ENCODE measurements at places on chromosomes 5 and 9.

- no peak for DNase-seq
Observed at GRCh38 chr9:130333041-130333711, 67.6 kb downstream of the HMCN2 start.

- DNase-seq, result no peak
Observed at GRCh38 chr9:130927338-130927737, 11.7 kb downstream of the FIBCD1 start.

GRCh38 chr5:95043234-95043633 lies 241.7 kb downstream of the MCTP1 start:
- no peak for DNase-seq

DNA sequence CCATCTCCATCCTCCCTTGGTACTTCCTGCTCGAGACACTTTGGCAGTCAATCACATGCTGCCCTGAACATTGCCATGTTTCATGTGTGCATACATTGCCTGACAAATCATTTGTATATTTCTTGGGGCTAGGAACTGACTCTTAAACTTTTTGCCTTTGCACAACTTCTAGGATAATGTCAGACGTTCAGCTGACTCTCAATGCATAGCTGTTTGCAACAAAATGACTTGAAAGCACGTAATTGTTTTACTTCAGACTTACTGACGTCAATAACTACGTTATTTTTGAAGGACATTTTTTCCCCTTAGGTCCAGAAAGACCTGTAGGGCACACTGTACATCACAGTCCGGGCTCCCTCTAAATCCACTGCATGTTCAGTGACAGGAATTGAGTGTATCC lies 37.4 kb upstream of the DAB2 start:
- DNase-seq, result no peak

DNA sequence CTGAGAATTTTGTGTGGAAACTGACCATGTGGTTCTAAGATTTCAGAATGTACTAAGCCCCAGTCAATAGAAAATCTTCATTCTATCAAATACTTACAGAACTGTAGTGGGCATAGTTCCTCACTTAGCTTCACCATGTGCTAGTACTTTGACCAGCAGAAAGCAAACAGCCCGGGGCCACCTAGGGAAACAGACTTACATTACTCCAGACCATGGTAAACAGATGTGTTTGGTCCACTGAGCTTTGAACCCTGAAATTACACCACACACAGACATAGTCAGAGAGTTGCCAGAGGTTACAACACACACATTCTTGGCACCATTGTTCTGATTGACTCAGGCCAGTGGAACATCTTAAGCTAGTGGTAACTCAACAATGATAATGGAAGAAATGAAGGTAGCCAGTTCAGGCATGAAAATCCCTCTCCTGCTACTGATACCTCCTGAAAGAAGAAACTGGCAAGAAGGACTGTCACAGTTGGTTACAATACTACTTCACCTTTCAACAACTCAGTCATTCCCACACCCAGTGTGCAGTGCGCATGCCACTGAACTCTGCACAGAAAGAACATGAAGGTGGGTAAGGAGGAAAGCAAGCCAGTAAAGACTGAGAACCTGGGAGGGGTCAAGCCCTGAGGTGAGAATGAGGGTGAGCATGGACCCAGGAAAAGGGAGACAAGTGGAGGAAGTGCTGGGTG lies 18.7 kb upstream of the LECT2 start:
- DNase-seq, result no peak

GRCh38 chr9:38700695-38701094 lies 19.2 kb downstream of the FAM240B start:
- no peak for DNase-seq

- no peak for DNase-seq
Observed at GRCh38 chr5:68279984-68280383, 64.4 kb downstream of the PIK3R1 start.

DNA sequence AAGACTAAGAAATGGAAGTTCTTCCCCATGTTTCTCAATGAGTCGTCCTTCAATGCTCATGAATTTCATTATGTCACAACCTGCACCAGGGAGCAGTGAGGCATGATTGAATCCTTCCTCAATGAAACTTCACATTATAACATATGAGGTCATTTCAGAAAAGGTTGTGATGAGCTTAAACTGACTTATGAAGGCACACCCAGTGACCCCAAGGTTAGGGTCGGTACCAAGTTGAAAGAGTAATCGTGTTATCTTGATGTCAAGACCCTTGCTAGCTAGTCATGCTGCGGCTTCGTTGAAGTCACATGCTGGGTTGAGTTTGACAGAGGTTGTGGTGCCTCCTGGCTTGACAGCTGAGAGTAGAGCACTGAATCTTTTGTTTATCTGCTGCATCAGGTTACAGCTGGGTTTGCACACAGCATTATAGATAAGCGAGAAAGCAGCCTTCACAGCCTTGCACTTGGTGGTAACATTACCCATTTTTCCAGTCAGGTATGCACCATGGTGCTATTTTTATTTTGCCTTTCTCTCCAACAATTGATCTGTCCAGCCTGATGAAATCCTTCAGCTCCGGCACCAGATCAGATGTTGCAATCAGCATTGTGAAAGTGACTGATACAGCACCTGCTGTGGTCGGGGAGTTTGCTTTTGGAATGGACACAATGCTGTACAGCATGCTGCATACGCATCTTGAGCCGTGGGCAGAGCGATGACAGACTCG lies 133.2 kb downstream of the ERCC6L2 start:
- DNase-seq, result no peak

DNA sequence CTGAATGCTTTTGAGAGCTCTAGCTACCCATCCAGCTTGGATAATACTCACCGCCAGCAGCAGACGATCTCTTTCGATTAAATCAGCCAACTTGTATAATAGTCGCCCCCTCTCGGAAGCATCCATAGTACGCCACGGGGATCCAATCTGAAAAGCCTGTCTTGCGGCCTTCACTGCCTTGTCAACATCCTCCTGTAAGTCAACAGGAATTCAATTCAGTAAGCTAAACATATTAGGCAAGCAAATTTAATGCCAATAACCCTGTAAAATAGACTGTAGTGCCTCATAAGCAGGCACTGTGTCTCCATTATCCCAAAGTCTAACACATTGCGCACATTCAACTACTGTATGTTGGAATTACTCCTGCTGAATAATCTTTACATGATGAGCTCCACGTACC lies 22.0 kb downstream of the ALDH1A1 start:
- DNase-seq, result no peak

DNA sequence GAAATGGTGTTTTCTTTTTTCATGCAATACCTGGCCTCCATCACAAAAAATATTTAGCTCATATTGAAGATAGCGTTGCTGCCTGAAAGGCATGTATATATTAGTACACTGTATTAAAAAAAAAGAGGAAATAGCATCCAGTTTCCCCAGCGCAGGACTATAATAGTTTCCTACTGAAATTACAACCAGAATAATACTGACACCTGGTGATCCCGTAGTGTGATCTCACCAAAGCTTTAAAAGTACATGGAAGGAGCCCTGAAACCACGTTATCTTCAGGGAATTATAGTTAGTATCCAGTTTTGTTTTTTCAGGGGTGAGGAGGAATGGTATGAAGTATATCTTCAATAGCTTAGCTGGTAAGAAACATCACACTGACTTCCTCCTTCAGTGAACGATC lies 264.9 kb downstream of the CD180 start:
- DNase-seq, result no peak

DNA sequence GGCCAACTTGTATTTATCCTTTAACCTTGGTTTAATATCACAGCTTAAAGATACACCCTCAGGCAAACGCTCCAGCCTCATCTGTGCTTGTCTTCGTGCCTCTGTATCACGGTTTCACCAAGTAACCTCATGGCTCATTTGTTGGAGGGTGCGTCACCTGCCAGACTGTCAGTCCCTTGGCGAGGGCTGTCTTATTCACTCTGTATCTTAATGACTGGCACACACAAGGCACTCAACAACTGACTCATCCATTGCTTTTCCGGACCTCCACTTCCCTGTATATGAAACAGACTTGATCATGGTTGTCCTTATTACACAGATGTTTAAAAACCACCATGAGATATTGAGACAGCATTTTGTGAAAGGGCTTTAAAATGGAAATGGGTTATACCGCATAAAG lies 28.0 kb downstream of the LCP2 start:
- no peak for DNase-seq

DNA sequence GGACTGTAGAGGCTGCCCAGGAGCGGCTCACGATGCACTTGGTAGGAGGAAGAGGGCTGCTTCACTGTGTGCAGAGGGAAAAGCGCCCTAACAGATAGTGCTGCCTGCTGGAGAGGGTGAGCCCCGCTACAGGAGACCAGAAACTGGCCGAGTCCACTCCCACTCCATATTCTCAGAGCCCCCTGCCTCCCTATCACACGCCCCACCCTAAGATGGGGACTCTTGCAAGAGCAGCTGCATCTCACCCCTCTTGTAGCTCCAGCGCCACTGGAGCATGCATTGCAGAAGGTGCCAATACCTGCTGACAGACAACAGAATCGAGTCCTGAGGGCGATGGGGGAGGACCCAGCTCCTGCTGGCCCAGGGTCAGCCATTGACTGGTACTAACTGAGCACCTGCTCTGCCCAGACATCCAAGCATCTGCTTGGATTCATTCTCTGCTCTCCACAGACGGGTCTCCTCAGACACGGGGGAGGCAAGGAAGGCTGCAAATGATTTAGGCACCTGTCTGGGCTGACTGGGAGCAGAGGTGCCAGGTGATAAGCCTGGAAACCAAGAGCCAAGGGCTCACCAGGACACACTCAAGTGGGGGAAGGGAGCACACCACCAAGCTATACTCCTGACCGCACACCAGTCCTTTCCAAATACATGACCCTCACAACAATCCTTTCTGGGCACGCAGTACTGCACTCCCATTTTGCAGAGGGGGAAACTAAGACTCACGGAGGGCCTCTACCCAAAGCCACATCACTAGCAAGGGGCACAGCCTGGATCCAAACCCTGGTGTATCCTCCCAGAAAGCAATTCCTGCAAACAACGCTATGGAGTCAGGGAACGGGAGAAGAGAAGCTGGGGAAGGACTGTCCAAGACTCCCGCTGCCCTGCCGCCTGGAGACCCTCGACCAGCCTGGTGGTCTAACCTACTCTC lies 1.6 kb downstream of the BICD2 start:
- DNase-seq, result no peak

GRCh38 chr5:12323637-12324229 lies 419.5 kb upstream of the CTNND2 start:
- DNase-seq, result no peak

GRCh38 chr5:10661401-10661800 lies 97.5 kb downstream of the ANKRD33B start:
- no peak for DNase-seq

GRCh38 chr5:172648755-172649154 lies 7.7 kb downstream of the NEURL1B start:
- DNase-seq, result no peak

- DNase-seq, result no peak
Observed at GRCh38 chr9:2128618-2129017, 113.5 kb downstream of the SMARCA2 start.

GRCh38 chr9:17942498-17942897 lies 363.6 kb downstream of the SH3GL2 start:
- no peak for DNase-seq

Measured in kidney epithelial cell (primary cell).